ENCODE measurements at places on chromosomes 16 and 17.

DNA sequence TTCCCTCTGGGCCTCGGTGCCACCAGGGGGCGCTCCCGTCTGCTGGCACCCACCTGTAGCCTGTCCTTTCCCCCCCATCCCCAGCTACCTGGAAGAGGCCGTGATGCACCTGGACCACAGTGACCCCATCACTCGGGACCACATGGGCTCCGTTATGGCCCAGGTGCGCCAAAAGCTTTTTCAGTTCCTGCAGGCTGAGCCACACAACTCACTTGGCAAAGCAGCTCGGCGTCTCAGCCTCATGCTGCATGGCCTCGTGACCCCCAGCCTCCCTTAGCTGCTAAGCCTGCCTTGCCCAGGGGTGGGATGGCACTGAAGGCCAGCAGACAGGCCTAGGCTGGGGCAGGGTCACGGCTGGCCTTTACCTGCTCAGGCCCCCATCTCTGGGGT is 818 bp upstream of the NRN1L start:
- ATAC-seq = peak; percentile 78

DNA sequence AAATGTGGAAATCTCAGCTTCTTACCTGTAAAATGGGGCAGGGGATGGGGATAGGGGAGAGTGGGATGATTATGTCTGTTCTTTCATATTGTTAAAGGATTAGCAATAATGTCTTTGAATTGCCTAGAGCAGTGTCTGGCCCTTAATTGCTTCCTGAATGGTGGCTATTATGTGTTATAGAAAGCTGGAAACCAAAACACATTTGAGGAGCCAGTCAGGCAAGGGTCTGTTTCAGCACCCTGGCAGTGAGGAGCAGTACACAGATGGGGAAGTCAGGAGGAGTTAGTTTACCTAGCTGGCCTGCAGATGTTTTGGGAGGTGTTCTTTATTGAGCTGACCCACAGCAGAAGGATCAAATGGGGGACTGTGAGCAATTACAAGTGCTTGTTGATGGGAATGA is 63.0 kb downstream of the NUP93 start:
- no peak for ATAC-seq

DNA sequence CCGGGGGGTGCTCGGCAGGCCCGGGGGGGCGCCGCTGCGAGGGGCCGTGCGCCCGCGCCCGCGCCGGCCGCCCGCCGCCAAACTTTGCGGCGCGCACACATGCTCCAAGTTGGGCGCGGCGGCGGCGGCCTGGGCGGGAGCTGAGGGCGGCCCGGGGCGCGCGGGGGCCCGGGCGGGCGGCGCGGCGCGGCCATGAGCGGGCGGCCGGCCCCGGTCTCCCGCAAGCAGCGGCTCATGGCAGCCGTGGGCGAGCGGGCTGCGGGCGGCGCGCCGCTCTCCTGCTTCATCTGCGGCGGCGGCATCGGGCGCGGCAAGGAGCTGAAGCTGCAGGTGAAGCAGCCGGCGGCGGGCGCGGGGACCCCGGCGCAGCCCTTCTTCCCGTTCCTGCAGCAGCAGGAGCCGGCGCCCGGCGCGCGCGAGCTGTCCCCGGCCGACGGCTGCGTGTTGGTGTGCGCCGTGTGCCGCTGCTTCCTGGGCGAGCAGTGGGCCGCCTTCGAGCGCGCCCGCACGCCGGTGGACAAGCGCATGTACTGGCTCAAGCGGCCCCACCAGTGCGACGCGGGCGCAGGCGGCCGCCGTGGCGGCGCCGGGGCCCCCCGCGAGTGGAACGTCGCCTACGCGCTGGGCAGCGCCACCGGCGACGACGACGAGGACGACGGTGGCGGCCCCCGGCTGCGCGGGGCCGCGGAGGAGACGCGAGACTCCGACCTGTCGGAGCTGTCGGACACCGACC is 57.2 kb upstream of the CIBAR2 start:
- no peak for ATAC-seq

- no peak for ATAC-seq
Observed at GRCh38 chr16:12891836-12892235, 9.6 kb upstream of the SHISA9 start.

DNA sequence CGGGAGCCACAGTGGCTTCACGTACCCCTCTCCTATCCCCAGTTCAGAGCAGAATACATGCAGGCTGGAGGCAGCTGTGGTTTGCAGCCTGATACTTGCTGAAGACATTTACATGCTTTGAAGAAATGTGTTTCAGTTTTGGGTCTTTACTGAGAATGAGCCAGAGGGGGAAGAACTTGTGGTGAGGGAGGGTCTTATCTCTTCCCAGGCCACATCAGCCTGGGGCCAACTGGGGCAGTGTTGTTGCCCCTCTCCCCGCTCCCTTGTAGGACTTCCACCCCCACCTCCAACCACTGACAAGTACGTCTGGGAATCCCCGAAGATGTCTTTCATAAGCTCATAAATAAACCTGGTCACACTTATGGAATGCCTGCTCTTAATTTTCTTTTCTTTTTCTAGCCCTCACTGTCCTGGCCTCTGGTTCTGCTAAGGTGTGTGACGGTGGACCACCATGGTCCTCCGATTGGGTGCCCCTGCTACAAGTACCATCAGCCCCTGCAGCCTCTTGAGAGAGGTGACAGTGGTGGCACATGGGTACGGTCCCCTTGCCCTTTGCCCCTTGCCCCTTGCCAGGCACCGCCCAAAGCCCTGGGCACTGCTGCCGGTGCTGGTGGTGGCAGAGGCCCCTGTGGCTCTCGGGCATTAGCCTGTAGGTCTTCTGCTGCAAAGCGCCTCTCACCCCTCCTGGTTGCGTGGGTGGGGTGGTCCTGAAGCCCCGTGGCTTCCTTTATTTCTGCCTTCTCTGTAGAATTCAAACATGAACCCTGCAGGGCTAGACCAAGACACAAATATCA is 144.8 kb upstream of the RPH3AL start:
- no peak for ATAC-seq

- no peak for ATAC-seq
Observed at GRCh38 chr16:31093132-31093703, 1.4 kb downstream of the VKORC1 start.

DNA sequence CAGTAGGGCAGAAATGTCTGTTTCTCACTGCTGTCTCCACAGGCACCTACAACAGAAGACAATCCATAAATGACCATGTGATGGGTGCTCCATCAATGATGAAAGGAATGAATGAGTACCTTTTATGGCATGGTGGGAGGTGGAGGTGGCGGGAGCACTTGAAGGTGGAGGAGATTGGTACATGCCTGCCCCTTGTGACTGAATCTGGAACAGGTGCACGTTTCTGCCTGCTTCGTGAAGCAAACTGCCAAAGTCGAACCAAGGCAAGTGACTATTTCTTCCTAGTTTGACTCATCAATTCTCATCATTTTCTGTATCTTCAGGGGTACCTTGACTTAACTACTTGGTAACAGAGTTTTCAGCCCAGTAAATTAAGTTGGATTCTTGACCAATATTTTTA is 25.4 kb downstream of the CDRT15 start:
- no peak for ATAC-seq

DNA sequence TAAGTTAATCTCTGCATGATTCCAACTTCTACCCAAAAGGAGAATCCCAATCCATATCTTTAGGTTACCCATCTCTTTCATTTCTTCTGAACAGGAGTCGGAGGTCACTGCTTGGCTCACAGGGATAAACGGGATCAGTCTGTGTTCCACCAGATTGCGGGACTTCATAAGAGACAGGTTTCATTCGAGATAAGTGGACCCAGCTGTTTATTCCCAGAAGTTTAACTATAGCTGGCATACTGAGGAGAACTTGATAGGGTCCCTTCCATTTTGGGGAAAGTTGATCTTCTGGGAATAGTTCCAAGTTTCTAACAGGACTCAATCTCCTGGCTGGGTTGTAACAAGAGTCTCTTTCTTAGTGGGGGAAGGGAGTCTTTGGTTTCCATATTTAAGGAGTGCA is 45.4 kb upstream of the ARL4D start:
- ATAC-seq = no peak

DNA sequence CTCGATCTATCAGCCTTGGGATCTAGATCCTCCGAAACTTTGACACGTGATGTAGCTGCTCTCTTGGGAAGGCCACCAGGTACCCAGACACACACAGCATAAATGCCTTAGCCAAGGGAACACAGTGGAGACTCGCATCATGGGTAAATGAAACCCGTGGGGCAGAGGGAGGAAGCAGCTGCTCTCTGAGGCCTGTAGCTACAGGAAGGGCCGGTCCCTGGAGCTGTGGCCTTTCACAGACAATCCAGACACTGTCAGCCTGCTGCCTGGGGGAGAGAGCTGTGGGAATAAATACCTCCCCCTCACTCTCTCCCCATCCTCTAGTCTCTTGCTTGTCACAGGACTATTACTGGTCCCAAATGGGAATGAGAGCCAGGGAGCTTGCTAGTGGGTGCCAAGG is 351.2 kb downstream of the UTP18 start:
- ATAC-seq = no peak

DNA sequence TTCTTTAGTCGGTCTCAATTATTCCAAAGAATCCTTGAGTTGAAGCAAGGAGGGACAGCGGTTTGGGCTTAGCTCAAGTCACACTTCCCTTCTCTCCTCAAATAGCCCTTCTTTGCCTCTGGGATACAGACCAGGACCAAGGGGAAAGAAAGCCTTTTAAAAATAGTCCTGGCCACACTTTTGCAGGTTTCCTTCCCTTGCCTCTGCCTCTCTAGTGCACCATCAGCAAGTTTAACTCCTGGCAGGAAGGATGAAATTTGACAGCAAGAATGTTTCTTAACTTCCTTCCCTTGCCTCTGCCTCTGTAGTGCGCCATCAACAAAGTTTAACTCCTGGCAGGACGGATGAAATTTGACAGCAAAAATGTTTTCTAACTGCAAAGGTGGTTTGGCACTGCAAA is 7.2 kb upstream of the G6PC1 start:
- ATAC-seq = no peak
